ENCODE measurements at places on chromosomes 2 and 18.

GRCh38 chr2:17309181-17309580, 209.1 kb downstream of the RAD51AP2 start:
- no peak for DNase-seq

DNA sequence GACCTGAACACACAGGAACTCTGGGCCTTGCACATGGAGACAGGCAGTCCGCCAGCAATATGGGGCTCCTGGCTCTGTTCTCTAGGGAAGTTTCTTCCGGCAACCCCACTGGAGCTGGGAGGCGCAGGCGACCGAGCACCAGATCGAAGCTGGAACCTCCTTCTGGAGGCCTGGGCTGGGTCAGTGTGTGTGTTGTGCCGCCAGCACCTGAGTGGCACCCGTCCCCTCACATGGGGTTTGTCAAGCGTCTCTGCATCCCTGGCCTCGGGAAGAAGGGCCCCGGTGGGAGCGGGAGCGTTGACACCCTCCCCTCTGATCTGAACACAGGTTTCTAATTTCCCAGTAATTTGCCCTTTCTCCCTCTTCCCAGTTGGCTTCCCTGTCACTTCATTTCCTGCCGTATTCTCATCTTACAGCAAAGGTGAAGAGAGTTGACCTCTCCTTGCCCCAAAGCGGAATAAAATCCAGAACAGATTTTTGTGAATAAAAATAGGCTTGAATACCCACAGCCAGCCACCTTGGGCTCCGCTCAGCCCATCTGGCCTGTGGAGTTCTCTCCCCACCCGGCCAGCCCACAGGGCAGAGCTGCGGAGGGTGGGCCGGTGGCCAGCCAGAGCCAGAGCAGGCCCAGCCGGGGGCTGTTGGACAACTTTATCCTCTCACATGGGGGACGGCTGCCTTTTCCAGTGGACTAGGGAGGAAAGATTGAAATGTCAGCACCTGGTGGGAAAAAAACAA, 85.9 kb downstream of the APOB start:
- no peak for DNase-seq

GRCh38 chr18:60232541-60232940, 140.0 kb downstream of the MC4R start:
- no peak for DNase-seq

GRCh38 chr2:121513597-121514333, 16.9 kb upstream of the RNU4ATAC start:
- no peak for DNase-seq

DNA sequence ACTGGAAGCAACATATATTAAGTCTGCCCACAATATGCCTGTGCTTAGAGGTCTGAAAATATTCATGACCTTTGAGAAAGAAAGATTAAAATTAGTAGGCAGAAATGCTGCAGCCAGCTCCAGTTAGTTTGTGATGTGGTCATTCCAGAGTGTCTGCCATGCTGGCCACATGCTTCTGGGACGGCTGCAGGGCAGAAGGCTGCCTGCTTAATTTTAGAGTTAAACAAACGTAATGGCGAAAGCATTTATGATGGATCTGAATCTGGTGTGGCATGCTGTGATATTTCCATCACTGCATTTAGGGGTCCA, 95.4 kb downstream of the FHOD3 start:
- DNase-seq: no peak

GRCh38 chr2:69946351-69947324, 14.8 kb downstream of the ASPRV1 start:
- no peak for DNase-seq

DNA sequence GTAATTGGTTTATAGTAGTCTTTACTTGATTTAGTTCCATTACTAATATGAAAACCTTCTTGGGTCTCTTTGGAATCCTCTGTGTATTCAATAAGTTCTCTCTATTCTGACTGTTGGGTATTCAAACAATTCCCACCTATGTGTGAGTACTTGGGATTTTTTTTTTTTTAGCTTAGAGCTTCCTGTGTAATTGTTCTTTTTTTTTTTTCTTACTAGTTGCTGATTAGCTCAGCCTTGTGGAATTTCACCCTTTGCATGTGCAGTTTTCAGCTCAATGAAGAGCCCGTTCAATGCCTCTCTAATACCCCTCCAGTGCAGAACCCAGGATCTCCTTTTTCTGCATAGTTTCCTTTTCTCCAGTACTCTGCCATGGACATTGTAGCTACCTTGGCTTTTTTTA, 339.1 kb upstream of the GALNT5 start:
- DNase-seq: no peak

GRCh38 chr2:159921752-159922404, 123.9 kb upstream of the CD302 start:
- DNase-seq: peak; percentile 89

GRCh38 chr2:240213226-240213475, 72.7 kb upstream of the OTOS start:
- no peak for DNase-seq

GRCh38 chr2:65985986-65986385, 448.9 kb upstream of the MEIS1 start:
- DNase-seq: no peak

GRCh38 chr18:78643004-78643403, 336.6 kb upstream of the SALL3 start:
- DNase-seq: no peak

GRCh38 chr2:149164827-149165226, 126.3 kb downstream of the LYPD6B start:
- no peak for DNase-seq

DNA sequence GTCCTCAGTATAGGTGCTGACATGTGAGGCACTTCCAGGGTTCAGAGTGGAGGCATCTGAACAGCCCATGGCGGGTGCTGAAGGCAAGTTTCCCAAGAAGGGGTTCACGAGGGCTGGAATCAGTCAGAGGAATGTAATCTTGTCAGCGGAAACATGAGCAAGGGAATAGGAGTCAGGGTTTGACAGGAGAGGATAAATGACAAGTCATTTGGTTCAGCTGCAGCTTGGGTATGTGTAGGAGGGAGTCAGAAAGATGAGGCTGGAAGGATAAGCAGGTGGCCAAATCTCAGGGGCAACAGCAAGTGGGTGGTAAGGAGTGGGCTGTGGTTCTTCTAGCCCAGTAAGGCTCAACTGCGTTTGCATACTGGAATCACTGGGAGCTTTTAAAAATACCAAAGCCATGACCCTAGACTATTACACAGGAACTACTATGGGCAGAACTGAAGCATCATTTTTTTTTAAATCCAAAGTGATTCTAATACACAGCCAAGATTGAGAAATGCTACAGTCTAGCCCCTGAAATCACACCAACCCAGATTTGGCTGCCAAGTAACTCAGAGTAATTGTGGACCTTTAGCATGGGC, 41.8 kb upstream of the NAB1 start:
- DNase-seq: no peak

- DNase-seq: peak; percentile 83
Observed at GRCh38 chr18:76450452-76451395, 44.3 kb downstream of the ZNF516 start.

DNA sequence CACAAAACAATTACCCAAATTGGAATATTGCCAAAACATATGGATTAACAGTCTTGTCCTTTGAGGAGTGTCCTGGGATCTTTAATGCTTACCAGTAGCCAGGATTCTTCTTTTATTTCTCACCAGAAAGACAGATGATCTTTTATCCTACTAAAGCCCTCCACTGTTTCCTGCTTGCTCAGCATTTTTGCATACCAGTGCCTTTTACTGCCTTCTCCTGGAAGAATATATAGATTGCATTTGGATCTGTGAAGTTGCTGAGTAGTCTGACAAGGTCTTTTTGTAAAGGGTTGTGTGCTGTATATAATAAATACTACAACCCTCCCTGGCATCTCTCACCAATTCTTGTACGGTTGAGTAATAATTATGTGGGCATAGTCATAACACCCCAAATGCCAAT, 652.2 kb downstream of the LRRTM4 start:
- no peak for DNase-seq

DNA sequence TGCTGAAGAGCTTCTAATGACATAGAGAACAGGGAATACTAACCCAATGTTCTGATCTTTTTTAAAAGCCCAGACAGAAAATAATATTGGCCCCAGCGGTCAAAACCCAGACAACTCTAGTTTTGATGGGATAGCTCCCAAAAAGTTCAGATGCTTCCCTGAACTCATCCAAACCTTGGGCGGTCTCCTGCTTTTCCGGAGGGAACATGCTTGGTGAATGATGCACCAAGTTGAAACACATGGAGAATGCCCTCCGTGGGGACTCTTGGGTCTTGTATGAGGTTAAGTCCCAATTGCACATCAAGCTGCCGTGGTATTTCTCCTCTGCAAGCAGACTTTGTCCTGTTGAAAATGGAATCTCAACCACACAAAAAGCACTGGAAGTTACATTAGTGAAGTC, 120.7 kb upstream of the CTAGE1 start:
- no peak for DNase-seq

DNA sequence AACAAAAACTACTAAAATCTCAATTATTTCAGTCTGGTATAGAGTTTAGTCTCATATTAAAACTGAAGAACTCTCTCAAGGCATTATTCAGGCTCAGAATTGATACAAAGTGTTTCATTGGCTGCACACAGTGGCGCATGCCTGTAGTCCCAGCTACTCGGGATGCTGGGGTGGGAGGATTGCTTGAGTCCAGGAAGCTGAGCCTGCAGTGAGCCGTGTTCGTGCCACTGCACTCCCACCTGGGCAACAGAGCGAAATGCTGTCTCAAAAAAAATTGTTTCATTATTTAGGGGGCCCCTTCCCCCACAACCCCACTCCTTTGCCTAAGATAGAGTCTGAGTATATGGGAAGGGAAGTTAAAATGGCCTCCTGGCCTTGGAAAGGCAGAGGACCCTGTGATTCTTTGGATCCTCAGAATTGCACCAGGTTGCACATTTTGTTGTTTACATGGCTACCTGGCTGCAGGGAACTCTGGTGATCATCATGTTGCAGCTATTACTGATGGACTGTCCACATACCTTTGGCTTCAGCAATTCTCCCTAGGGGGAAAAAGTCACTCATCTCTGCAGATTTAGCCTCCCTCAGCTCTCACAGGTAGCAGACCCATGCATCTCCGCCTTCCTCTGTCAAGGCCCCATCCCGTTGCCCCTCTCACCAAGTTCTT, 19.2 kb upstream of the CYRIA start:
- no peak for DNase-seq

DNA sequence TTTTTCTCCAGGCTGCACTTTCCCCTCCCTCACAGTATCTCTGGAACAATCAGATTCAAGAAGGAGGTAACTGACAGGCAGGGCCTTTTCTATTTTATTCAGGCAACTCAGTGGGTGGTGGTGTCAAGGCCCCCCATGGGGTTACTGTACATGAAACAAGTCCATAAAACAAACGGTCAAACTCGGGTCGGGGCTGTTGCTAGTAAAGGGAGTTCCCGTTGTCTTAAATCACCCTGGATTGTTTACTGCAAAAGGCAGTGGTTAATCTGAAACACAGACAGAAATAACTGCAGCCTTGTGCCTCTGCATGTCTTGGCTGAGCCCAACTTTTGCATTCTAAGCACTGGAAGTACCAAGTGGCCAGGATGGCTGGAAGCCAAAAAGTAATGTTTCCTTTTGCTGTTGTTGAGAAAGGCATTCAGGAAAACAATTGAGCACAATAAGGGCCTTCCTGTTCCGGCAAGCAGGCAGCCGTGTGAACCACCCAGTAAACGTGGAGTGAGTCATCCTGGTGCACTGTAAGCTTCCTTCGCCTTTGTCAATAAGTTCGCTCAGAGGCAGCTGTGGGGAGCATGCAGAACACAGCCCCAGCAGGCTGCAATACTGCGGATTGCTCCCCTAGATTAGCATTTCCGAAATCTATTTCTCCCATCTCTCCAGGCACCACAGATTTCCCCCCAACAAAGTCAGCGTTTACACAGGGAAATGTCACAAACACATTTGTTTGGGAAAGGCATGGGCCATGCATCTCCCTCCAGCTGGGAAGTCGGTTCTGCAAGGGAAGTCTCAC, 149.6 kb downstream of the IRS1 start:
- no peak for DNase-seq

DNA sequence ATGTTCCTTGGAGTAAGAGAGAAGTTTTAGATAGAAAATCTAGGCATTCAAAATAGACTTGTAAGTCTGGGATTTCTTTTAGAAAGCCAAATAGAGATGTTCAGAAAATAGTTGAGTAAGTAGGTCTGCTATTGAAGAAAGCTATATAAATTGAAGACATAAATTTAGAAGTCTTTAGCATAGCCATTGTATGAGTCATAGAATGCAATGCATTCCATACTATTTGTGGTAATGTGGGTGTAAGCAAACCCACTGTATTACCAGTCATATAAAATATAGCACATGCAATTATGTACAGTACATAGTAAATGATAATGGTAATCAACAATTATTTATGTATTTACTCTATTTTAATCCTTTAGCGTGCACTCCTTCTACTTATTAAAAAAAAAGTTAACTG, 14.1 kb downstream of the MC4R start:
- DNase-seq: no peak

- no peak for DNase-seq
Observed at GRCh38 chr2:230319211-230319862, 7.7 kb upstream of the SP140L start.

GRCh38 chr18:79940814-79941472, 10.5 kb downstream of the SLC66A2 start:
- DNase-seq: peak; percentile 6

- no peak for DNase-seq
Observed at GRCh38 chr18:38884050-38884449, 1318.5 kb upstream of the CELF4 start.

DNA sequence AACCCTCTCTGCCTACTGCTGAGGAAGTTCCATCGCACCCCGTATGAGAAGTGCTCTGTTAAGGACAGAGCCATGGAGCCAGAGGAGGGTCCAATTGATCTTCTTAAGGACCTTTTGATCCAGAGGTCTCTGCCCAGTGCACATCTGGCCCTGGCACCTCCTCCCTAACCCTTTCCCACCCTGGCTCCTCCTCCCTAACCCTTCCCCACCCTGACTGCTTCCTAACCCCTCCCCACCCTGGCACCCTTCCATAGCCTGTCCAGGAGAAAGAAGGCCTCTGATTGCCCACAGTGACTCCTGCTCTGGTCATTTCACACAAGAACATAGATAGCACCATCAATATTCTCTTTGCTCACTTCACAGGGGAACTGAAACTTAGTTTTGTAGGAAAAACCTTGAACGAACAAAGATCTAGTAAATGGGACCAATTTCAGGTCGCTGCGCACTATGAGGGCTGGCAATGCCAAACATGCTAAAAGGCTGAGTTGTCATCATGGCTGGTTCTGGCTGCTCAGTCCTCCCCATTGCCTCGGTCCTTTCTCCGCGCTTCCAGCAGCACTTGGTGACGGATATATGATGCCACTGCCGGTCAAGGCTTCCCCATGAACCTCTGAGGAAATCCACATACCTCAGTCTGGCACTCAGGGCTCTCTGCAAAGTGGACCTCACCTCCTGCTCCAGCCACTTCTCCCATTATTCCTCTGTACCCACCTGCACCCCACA, 49.2 kb downstream of the PKDCC start:
- DNase-seq: no peak

DNA sequence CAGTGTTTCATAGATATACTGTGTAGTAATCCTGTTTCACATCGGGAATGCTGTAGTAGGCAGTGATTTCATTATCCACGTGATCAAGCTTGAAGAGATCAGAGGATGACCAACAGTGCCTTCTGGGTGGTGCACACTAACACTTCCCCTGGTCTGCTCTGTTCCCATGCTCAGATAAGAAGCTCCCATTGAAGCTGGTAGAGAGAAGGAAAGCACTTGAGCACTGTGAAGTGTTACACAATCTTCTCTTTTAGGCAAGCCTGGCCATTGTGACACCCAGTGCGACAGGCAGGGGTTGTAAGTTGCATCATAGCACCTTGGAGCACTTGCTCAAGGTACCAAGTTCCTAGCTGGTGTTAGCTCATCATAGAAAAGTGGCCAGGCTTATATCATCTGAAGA, 30.6 kb upstream of the GPD2 start:
- DNase-seq: no peak

GRCh38 chr2:20444993-20445910, 1.6 kb upstream of the RHOB start:
- peak; percentile 20 for DNase-seq

GRCh38 chr2:168166902-168167510, 80.4 kb downstream of the STK39 start:
- no peak for DNase-seq
